ENCODE measurements at places on chromosomes 4 and X.

- no peak for DNase-seq
These were observed 42.7 kb upstream of the GRPEL1 start for GRCh38 chr4:7110546-7110945.

DNA sequence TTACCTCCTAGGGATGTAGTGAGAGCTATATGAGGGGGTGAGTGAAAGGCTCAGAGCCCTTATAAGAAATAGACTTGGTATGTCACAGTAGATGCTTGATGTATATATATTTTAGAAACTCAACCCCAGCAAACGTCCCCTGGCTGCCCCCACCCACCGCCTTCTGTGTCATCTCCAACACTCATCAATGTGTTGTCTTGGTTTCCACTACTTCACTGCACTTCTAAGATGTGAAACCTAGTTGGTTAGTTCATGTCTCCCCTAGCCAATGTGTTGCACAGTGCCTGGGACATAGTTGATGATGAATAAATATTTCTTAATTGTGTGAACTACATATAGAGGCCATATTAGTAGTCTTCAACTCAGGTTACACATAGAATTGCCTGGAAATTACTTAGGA is 4.4 kb downstream of the FGFBP2 start:
- no peak for DNase-seq

- DNase-seq, result no peak
These were observed 550 bp upstream of the CHM start for GRCh38 chrX:86047936-86048280.

- no peak for DNase-seq
These were observed 6.0 kb downstream of the GRSF1 start for GRCh38 chr4:70833675-70834074.

GRCh38 chr4:185412412-185412811 is 13.4 kb downstream of the UFSP2 start:
- DNase-seq, result no peak

DNA sequence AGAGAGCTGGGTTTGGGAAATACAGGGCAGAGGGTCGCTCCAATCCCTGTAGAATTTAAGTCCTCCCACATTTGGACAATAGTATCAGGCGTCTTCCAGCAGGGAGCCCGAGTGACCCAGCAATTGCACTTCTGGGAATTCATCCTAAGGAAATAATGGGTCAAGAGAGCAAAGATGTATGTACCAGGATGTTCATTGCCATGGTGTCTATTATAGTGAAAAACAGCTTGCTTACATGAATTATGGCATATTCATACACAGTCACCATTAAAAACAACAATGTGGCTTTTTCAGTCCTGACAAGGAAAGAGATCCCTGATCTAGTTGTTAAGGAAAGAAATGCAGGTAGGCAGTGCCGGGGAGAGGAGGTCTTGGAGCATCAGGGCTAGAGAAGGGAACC is 167.7 kb downstream of the PJA1 start:
- DNase-seq, result no peak

DNA sequence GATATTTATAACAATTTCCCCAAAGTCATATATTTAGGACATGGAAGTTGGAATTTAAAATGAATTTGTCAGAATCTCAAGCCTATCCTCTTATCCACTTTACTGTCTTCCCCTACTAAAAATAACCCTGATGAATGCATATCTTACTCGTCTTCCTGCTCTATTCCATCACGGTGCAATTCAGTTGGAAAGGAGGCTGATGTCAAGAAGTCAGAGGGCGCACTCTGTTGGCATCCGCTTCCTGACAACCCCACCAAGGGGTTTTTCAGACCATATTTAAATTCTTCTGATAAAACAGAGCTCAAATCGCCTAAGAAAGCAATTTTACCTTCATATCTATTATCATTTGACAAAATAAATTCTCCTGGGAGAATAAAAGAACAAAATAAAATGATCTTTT is 233.5 kb downstream of the ARHGAP24 start:
- no peak for DNase-seq

DNA sequence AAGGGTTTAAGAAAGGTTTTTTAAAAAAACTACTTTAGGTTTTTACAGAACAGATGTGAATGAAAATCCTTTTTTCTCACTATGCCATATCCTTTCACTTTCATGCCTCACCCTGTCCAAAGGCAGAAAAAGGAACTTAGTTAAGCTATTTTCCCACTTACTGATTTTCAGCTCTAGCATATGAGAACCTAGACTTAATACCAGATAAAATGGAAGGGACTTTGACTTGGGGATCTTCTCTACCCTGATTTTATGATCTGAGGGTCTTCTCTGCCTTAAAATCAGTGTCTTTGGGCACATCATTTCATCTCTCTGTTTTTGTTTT is 42.4 kb downstream of the FNIP2 start:
- DNase-seq, result no peak

DNA sequence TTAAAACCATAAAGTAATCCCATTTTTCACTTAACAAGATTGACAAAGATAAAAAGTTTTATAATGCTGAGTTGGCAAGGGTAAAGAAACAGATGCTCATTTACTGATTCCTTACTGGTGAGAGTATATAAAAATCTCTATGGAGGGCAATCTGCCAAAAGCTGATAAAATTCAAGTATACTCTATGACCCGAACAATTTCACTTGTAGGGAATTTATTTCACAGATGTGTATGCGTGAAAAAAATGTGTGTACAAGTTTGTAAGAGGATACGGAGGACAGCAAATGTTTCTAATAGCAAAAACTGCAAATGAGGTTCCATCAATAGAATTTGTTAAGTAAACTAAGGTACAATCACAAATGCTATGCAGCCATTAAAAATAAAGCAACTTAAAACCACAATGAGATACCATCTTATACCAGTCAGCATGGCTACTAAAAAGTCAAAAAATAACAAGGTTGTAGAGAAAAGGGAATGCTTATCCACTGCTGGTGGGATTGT is 23.4 kb downstream of the DHX15 start:
- no peak for DNase-seq

DNA sequence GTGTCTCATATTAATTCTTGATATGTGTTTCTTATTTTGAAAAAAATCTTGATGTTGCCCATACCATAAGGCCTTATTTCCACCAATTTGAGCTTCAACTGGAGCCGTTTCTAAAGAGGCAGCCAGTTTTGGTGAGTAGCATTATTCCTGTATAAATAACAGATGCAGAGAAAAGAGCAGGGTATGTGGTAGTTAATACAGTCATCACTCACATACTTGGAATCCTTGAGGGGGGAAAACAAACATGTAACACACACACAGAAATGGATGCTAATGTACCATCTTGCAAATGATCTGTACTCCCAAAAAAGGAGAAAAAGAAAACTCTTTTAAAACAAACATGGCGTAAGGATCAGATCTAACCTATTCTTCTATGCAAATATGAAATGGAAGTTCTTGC is 389.7 kb downstream of the GPM6A start:
- no peak for DNase-seq

- no peak for DNase-seq
These were observed 75.2 kb downstream of the PSAPL1 start for GRCh38 chr4:7359400-7360062.

- no peak for DNase-seq
These were observed 178.0 kb downstream of the DCLK2 start for GRCh38 chr4:150256225-150256620.

DNA sequence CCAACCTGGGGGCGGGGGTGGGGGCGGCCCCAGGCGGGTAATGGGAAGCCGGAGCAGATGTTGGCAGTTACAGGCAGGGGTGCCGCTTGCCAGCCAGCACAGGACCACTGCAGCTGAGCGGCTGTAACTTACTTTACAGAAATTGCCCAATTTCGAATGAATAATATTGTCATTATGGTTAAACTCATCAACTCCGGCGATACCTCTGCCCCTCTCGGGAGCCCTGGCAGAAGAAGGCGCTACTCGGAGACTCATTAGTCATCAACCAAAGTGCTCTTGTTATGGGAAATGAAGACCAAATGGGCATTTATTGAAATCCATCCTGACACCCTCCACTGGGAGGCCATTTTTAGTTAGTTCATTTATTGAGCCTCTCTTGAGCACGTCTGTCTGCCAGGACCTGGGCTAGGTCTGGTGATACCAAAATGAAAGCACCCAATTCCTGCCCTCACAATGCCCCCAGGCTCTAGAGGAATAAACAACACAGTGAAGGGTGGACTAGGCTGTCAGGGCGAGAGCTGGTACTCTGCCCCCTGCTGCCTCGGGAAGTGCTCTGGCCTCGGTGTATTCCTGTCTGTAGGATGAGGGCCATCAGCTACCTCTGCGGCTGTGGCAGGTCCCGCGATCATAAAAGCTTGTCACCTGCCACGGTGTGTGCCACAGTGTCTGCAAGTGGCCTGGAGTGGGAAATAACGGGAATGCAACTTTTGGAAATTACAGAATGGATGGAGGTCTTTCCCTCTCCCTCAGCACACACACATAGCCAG is 159.1 kb upstream of the PSAPL1 start:
- DNase-seq, result no peak

DNA sequence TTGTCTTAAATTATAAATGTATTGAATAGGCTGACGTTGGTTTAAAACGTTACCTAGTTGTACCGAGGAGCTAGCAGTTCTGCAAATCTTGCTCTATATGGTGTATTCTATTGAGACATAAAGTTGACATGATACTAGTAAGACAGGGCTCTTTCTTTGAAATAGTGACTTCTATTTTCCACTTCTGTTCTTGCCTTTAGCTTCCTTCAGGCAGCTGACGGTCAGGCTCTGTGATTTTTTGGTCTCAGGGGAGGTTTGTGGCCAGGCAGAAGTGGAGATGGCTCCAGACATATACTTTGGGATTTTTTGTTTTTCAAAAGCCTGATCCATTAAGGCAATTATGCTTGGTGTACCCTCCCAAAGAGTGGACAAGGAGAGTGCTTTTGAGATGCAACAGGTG is 95.2 kb downstream of the SLC34A2 start:
- DNase-seq, result no peak

- no peak for DNase-seq
These were observed 45.3 kb downstream of the TSC22D3 start for GRCh38 chrX:107730298-107730655.

- no peak for DNase-seq
These were observed 96.0 kb upstream of the GABRG1 start for GRCh38 chr4:46219872-46220271.

DNA sequence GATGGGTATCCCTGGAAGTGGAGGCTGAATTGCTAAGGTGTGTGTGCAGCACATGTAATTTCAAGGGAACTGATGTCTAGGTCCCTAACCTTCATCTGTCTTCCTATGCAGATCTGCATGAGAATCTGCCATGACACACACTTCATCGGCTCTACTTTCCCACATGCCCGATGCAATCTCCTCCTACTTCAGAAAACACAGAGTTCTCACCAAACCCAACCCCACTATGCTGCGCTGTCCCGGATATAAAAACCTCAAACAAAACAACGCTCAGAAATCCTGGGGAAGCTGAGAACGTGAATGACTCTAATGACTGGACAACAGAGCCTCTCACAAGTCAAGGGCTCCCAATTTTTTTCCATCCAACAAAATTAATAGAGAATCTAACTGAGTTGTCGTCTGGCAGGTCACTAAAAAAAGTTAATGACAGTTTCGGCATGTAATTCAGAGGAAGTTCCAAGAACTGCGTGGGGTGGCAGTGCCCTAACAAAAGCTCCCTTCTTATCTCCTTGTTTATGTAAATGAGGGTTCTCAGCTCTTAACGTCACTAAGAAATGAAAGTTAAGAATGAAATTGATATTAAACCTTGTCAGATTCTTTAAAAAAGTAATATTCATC is 39.0 kb downstream of the STX18 start:
- no peak for DNase-seq

DNA sequence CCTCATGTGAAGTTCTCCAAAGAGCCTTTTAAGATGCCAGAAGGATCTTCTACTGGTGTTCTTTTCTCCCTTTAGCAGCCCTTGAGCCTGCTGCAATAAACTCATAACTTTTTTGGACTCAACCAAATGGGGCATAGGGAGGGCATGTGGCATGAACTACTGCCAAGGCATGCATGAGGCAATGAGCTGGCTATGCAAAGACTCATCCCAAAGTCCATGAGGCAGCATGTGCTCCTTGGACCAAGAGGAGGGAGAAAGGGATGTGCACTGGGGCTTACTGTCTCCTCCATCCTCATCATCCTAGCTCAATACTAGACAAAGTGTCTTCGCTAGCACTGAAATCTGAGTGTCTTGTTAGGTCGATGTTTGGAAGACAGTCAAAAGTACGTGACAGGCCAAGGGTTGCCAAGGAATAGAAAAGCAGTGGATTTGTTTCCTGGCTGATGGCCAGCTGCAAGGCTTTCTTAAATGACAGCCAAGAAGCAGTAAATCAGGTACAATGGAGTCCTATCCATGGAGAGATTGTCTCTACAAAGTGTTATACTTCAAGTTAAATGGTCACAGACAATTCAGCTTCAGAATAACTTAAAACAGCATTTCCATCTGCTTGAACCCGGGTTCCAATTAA is 44.5 kb upstream of the ATXN3L start:
- no peak for DNase-seq

DNA sequence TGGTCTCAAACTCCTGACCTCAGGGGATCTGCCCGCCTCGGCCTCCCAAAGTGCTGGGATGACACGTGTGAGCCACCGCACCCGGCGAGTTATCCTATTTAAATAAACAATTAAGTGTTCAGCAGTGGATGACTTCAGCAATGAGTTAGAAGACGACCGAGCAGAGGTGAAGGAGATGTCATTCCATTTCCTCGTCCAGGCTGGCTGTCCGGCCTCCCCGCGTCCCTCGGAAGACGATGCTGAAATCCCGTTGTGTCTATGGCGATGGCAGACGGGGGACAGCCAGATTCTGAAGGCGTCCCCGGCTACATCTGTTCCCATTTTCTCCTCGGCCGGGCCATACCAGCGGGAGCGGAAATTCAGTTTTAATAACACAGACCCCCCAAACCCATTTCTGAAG is 209.8 kb downstream of the CRLF2 start:
- no peak for DNase-seq

GRCh38 chr4:25927361-25928195 is 13.6 kb downstream of the SMIM20 start:
- no peak for DNase-seq

- DNase-seq, result no peak
These were observed 303.1 kb downstream of the ARHGAP24 start for GRCh38 chr4:85777908-85778631.

GRCh38 chrX:151488677-151489076 is 74.8 kb upstream of the PASD1 start:
- DNase-seq, result no peak
